GM12878 (cell line): ENCODE measurements at places on chromosomes 11 and 22. TPM values are rescaled to one million over a fixed set of nuclear protein-coding genes. Genes with fewer than 3 reads are reported as not detected.

GRCh38 chr22:45804319-45804985 lies 132.8 kb downstream of the ATXN10 start:
- no peak for DNase-seq

DNA sequence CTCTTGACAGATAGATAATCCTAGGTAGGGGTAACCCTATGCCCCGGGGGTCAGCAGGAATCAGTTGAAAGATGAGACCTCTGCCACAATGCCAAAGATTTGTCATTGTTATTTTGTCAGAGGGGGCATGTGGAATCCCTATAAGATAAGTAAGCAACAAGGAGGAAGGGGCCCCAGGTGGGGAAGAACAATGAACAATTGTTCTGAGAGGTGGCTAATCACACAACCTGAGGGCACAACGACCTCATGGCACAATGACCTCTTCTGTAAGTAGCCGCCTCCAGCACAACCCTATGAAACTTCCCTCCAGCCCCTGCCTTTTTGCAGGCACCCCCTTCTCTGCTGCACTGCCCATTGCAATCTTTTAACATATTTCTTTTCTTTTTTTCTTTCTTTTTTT lies 11.8 kb upstream of the FBLN1 start:
- DNase-seq: no peak

DNA sequence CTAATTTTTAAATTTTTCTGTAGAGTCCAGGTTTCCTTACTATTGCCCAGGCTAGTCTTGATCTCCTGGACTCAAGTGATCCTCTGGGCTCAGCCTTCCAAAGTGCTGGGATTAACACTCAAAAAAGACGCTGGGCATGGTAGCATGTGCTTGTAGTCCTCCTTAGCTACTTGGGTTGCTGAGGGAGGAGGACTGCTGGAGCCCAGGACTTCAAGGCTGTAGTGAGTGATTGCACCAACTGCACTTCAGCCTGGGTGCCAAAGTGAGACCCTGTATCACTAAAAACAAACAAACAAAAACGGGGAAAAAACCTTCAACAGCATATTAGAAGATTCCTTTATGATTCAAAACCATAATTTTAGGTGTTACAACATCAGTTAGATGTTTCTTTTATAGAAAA lies 44.6 kb downstream of the RSF1 start:
- DNase-seq: no peak

DNA sequence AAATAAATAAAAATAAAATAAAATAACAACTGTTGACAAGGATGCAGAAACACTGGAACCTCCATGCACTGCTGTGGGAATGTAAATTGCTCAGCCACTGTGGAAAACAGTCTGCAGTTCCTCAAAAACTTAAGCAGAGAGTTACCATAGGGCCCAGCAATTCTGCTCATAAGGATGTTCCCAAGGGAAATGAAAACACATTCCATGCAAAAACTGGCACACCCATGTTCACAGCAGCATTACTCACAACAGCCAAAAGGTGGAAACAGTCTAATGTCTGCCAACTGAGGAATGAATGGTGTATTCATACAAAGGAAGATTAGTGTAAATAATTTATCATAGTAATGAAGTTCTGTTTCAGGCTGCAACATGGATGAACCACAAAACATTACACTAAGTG lies 3.2 kb upstream of the KRTAP5-10 start:
- no peak for DNase-seq

DNA sequence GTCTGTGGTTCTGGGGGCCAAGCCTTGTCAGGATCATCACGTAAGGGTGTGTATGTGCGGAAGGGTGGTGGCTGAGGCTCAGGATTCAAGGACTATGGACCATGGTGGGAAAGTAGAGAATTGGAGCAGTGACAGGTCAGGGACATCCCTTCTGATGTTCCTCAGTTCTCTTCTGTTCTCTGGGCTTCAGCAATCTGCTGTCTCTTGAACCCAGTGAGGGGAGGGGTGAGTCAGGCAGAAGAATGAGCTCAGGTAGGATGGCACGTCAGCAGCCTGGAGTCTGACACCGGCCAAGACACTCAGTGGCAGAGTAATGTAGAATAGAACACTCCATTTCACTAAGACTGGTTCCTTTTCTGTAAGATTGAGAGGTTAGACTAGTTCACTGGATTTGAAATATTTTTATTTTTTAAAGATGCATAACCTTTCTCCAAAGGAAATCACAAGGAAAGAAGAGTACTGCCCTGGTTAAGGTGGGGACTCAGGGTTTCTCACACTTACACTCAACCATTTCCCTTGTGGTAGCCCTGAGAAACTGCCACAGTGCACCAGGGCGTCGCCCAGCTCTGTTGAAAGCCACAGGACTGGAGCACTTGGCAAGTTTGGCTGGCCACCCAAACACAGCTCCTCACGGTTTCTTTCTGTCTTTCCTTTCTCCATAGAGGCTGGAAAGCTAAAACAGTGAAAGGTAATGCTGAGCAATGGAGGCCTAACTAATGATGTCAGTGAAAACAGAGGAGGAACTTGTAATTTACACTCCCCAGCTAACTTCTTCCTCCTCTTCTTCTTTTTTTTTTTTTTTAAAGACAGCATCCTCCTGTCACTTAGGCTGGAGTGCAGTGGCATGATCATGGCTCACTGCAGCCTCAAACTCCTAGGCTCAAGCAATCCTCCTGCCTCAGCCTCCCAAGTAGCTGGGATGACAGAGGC lies 23.1 kb upstream of the MICAL2 start:
- no peak for DNase-seq

DNA sequence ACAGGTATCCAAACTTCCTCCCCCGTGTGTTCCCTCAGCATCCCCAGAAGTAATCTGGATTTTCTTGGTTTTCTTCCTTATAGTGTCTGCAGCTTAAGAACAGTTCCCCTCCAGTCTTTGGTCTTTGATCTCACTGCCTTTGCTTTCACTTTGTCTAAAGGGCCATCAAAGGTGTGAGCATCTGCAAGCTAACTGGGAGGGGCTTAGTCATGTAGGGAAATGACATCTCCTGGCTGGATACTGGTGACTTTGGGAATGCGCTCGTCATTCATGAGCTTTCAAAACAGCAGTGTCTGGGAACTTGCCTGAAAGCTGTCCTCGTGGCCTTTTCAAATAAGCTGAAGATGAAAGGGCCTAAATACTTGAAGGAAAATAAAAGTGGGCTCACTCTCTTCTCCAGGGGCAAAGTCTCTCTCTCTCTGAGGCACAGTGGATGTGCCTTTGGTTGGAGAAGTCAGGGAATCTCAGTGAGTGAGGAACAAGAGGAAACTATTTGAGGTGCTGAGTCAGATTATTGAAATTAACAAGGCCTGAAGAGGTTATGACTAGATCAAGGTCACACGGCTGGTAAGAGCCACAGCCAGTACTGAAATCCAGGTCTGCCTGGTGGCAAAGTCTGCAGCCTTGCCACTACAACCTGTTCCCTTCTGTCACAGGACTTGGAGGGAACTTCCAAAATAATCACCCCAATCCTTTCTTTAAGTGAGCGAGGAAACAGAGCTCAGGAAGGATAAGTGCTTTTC lies 45.6 kb upstream of the TENM4 start:
- no peak for DNase-seq

Gene IFITM2
- polyA plus RNA-seq: 784 and 829 TPM in 2 replicates
